Right ventricle myocardium superior (tissue), 1 donor: ENCODE measurements at places on chromosomes 13 and 19. TPM values are rescaled to one million over a fixed set of nuclear protein-coding genes. Genes with fewer than 3 reads are reported as not detected.

- no peak for DNase-seq
These were observed 65.0 kb downstream of the RASA3 start for GRCh38 chr13:114067381-114067885.

DNA sequence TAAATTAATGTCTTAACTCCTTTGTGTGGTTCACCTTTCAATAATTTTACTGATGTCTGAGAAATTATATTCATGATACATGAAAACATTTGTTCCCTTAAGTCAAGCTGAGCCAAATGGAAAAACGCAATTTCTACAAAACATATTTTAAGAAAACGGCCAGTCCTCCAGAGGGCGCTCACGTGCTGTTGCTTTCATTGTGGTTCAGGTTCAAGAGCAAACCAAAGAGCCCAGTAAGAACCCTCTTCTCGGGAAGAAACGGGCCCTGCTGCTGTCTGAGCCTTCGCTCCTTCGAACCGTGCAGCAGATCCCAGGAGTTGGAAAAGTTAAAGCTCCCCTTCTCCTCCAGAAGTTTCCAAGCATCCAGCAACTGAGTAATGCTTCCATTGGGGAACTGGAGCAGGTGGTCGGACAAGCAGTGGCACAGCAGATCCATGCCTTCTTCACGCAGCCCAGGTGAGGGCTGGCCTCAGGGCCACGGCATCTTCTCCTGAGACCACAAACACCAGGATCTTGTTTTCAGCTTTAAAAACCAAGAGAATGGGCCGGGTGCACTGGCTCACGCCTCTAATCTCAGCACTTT, 4.3 kb downstream of the FAAP24 start:
- DNase-seq = peak; percentile 82

GRCh38 chr13:72390909-72391308, 336.5 kb downstream of the MZT1 start:
- DNase-seq = no peak

The BICRA gene
- 7.2 TPM for total RNA-seq

The GPC6 gene
- 3.3 TPM for total RNA-seq
